Activated CD4-positive, CD25-positive, alpha-beta regulatory T cell treated with anti-CD3 and anti-CD28 coated beads, Interleukin-2, amount 50 U/mL, for 72 hours (primary cell): ENCODE measurements at places on chromosomes 6 and 20.

GRCh38 chr20:507761-508332 is 35.7 kb downstream of the CSNK2A1 start:
- DNase-seq = no peak

GRCh38 chr20:21767200-21767738 is 61.8 kb downstream of the PAX1 start:
- no peak for DNase-seq

DNA sequence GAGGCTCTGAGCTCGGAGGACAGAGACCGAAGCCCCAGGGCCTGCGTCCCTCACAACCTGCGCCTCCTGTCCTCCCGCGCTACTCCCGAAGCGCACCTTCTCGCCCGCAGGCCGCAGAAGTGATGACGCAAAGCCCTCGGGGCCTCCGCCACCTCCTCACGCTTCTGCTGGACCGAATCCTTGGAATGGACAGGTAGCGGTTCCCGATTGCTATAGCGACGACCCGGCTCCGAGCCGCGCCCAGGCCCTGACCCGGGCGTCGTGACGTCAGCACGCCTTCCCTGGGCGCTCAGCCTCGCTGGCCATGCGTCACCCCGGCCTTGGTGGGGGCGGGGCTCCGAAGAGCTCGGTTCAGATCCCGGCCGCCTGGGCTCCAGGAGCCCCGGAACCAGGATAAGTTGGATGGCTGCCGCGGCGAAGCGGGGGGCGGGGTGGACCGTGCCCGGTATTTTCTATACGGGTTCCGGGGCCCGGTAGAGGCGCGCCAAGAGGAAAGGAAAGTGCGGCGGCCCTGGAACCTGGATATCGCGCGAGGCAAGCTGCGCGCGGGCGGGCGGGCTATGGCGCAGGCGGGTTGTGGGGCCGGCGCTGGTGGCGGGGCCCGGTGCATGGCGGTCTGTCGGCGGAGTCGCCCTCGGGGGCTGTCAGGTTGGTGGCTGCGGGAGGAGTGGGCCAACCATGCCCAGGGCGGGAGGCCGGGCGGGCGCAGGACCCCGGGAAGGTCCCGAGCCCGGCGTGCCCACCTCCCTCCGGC is at the start of gene ZNF76:
ZNF76 (plus strand) TSS at position 542 of the 754 bp plus-strand sequence. CDS start 21,417 bp downstream, outside the sequence.
- peak; percentile 90 for DNase-seq

DNA sequence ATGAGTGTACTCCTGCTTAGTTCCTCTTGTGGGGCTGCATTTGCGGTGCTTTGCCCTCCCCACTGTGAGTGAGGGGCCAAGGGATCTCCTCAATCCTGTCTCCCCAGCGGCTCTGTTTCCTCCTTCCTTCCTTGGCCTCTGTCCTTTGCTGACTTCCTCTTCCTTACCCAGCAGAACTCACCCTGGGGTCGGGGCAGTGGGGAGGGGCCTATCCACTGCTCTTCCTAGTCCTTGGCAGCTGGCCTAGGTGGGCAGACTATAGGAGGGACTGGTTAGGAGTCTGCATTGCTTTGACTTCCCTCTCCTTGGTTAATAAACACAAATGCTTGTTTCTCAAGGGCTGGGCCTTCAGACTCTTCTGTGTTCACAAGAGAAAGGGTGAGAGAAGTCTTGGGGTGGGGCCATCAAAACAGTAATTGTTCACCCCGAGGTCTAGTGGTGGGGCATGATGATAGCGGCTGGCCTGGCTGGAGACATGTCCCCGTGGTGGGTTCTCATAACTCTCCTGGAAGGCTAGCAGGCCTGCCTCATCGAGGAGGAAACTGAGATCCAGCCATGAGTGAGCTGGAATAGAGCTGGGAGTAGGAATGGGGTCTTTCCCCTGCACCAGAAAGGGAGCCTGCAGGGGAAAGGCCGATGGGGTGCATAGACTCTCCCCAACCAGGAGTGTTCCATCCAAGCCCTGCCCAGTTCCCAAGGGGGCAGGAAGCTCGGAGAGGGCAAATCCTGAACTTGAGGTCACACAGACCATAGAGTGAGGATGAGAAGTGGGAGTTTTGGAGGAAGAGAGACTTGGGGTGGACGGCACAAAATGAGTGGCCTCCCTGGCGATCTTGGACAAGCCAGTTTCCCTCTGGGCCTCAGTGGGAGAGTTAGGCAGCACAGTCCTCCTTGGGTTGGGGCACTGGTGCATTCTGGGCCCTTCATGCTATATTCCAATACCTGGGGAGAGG is 12.7 kb downstream of the FAM110A start:
- DNase-seq = no peak

DNA sequence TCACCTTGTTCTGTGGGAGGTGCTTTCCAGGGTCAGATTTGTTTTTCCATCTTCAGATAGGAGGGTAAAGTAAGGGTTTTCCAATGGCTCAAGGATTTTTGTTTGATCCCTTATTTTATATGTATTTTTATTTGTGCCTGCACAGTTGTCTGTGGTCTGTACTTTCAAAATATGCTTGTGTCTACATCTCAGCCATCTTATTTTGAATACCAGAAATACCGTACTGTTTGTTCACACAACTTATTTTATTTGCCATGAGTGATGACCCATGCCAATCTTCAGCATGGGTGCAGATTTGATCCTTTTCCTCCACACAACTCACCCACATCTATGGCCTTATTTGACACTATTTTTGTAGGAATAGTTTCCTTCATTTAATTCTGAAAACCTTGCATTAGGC is 72.2 kb upstream of the PTCHD4 start:
- DNase-seq = no peak
